ENCODE measurements at places on chromosomes 7 and 10.

- no peak for DNase-seq
Measured at GRCh38 chr7:81285142-81285871, 366.5 kb upstream of the SEMA3C start.

DNA sequence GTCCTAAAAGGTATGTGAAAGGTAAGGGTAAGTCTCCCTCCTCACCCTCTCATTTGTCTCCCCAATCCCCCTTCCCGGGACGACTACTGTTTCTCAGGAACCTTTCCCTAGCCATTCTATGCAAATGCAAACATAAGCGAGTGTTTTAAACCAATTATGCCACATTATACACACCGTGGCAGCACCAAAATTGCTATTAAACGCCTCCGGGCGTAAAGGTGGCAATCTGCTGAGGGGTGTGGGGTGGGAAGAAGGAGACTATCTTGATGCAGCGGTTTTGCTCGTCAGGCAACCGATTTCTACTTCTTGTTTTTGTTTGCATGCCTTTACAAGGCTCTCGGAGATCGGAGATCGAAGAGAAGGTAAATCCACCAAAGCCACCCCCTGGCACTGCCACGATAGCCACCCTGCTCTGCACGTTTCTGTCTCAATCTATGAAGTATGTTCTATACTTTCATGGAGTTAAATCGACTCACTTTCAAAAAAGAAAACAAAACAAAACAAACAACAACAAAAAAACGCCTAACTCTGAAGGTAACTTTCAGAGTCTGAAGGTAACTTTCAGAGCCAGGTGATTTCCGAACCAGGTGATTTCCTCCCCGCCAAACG is 46.0 kb upstream of the CDK1 start:
- no peak for DNase-seq

- DNase-seq = no peak
Measured at GRCh38 chr10:14180911-14181566, 149.7 kb downstream of the FRMD4A start.

DNA sequence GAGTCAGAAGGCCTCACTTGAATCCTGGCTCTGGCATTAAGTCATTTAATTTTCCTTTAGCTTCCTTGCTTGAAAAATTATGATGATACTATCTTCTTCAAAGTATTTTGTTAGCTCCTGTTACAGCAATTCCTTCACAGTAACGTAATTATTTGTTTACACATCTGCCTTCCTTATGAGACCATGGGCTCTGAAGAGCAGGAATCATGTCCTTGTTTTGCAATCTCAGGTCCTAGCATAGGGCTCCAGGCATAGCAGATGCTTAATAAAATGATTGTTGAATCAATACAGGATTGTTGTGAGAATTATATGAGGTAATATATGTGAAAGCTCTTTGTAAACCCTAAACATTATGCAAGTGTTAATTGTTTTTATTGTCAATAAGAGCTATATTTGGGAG is 25.5 kb downstream of the KLHDC10 start:
- DNase-seq = no peak

DNA sequence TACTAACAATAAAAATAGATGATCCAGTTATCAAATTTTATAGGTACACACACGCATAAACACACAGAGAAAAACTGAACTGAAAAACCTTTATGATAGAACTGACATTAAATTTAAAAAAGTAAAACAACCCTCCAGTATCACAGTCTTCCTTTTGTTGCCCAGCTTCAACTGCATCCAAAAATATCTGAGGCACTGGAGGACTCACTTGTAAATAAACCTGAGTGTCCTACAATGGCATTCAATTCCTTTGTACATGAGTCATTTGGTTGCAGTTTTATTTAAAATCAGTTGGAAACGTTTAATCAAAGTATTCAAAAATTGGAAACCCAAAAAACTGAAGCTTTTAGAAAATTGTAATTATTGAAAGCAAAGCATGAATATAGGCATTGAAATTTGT is 265.2 kb upstream of the CSTF2T start:
- DNase-seq = no peak

- no peak for DNase-seq
Measured at GRCh38 chr10:8057636-8058273, 3.3 kb downstream of the GATA3 start.

DNA sequence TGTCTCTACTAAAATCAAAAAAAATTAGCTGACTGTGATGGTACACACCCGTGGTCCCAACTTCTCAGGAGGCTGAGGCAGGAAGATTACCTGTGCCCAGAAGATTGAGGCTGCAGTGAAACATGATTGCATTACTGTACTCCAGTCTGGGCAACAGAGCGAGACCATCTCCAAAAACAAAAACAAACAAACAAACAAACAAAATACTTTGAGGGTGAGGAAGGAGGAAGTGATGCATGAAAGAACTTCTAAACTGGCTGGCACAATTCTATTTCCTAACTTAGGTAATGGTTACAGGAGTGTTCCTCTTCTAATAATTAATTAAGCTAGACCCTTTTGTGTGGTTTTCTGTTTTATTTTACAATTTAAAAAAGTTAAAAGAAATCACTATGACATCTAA is 15.5 kb downstream of the WAPL start:
- no peak for DNase-seq

DNA sequence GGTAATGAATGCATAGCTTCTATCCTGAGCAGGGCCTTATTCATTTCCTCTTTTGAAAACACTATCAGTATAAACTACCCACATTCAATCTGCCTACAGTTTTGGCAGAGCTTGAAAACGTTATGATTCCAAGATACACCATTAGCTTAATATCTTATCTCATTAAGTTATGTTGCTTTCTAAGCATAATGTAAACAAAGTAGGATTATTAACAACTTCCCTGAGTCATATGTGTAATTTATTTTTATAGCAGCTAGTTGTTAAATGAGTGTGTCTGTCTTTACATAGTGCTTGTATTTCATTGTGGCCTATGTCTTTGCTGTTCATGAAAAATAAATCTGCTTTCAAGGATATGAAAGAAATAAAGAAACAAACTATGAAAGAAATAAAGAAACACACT is 106.2 kb upstream of the DLX6 start:
- DNase-seq = no peak

DNA sequence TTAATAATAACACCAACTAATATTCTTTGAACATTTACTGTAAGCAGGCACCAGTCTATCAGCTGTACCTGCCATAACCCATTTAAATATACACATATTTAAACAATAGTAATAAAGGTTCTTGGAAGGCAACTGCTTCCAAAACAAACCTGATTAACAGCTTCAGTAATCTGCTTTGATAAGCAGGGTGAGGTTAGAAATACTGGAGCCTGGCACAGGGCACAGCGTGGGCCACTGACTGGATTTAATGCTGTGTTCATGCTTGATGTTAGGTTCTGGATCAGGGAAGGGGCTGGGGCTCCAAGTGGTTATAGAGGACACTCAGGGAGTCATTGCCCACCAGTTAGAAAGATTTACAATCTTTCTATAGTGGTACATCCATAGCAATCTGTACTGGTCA is 10.9 kb upstream of the C10orf120 start:
- DNase-seq = no peak

- DNase-seq = no peak
Measured at GRCh38 chr10:14873090-14873760, 5.4 kb upstream of the SUV39H2 start.

DNA sequence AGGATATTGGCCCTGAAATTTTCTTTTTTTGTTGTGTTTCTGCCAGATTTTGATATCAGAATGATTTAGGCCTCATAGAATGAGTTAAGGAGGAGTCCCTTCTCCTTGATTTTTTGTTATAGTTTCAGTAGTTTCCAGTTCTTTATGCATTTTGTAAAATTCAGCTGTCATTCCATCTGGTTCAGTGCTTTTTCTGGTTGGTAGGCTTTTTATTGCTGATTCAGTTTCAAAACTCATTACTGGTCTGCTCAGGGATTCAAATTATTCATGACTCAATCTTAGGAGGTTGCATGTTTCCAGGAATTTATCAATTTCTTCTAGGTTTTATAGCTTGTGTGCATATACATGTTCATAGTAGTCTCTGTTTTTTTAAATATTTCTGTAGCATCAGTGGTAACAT is 10.1 kb upstream of the TMEM196 start:
- no peak for DNase-seq

Data from stimulated activated CD4-positive, alpha-beta T cell treated with anti-CD3 and anti-CD28 coated beads, TNF-alpha, amount 100 ng/mL, for 24 hours (primary cell).